ENCODE measurements at places on chromosomes 6 and 20. TPM values are rescaled to one million over a fixed set of nuclear protein-coding genes. Genes with fewer than 3 reads are reported as not detected.

- no peak for DNase-seq
Observed at GRCh38 chr6:53199156-53199555, 50.5 kb upstream of the GCM1 start.

GRCh38 chr6:35011096-35012041, 122.3 kb downstream of the ANKS1A start:
- no peak for DNase-seq

- DNase-seq: peak; percentile 40
Observed at GRCh38 chr6:170378502-170378901, 71.9 kb downstream of the FAM120B start.

GRCh38 chr6:1931817-1932216, 313.6 kb downstream of the GMDS start:
- DNase-seq: no peak

APOM gene
- 1.3 TPM for total RNA-seq

All from stomach (tissue), 19 donors.